ENCODE measurements at places on chromosomes 4 and X.

DNA sequence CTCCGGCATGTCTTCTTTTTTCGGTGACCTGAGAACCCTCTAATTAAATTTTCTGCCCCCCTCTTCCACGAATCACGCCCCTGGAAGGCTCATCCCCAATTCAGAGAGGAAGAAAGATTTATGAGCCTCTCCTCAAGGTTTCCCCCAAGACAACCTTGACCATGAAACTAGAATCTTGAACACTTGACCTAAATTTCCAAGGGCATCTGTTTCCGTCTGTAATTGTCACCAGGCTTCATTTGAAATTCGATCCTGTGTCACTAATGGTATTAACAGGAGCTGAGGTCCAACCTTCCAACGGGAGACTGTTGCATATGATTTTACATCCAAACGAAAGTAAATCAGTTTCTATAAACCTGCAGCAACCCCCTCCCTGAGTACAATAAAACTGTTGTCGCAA lies 139.9 kb upstream of the ZIC3 start:
- DNase-seq = no peak

DNA sequence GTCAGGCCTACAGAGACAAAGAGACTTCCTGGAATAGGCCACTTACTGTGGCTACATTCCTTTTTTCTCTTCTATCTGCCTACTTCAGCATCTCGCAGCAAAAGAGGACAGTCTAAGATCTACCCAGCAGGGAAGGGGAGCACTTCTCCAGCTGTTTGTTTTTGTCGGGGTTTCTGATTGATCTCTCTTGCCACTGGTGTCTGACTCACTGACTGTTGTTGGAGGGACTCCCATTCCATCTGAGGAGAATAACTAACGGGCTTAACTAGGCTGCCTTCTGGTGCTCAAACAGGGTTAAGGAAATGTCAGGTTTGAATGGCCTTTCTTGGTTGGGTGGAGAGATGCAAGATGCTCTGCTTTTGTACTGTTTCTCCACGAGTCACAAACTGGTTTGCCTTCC lies 100.2 kb upstream of the TMEM164 start:
- DNase-seq = no peak

GRCh38 chr4:95603393-95603792 lies 54.6 kb upstream of the UNC5C start:
- DNase-seq = no peak

DNA sequence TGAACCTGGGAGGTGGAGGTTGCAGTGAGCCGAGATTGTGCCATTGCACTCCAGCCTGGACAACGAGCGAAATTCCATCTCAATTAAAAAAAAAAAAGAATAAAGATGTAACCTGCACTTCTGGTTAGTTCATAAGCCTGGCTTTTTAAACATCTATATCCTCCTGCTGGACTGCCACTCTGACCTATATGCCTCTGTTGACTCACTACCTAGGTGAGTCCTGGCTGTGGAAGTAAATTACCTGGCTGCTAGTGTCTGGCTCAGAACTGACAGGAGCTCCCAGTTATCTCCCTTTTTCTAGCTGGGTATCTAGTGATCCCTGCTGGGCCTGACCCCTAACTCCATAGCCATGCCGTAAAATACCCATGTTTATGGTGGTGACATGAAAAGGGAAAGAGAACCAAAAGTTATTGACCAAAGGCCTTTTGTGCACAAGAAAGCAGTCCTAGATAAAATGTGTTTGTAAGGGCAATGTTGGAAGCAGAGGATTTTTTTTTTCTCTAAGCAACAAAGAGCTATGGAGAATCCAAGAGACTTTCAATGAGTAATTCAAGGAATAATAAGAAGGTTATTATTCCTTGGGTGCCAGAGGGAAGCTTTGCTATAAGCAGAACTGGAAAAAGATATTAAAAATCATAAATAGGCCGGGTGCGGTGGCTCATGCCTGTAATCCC lies 10.4 kb upstream of the G3BP2 start:
- DNase-seq = no peak

DNA sequence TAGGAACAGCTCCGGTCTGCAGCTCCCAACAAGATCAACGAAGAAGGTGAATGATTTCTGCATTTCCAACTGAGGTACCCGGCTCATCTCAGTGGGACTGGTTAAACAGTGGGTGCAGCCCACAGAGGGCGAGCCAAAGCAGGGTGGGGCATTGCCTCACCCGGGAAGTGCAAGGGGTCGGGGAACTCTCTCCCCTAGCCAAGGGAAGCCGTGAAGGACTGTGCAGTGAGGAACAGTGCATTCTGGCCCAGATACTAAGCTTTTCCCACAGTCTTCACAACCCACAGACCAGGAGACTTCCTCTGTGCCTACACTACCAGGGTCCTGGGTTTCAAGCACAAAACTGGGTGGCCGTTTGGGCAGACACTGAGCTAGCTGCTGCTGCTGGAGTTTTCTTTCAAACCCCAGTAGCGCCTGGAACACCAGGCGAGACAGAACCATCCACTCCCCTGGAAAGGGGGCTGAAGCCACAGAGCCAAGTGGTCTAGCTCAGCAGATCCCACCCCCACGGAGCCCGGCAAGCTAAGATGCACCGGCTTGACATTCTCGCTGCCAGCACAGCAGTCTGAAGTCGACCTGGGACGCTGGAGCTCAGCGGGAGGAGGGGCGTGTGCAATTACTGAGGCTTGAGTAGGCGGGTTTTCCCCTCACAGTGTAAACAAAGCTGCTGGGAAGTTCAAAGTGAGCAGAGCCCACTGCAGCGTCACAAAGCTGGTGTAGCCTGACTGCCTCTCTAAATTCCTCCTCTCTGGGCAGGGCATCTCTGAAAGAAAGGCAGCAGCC lies 84.6 kb downstream of the THOC2 start:
- peak; percentile 22 for DNase-seq

DNA sequence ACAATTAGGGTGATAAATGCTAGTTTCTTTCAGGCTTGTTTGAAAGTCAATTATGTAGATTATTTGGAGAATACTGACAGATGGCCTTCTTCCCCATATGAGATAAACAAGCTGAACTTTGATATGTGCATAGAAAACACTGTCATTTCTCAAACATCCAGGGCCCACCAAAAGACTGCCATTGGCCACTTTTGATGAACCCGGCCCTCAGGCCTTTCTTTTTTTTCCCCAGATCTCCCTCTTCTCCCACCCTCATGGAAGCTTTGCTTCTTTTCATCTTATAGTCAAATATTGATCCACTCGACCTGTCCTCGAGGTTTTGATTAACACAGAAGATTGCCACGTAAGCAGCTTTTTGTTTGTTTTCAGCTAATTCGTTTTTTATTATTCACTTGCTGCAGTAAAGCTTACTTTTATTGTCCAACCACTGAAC lies 377.4 kb downstream of the SMARCA1 start:
- no peak for DNase-seq

DNA sequence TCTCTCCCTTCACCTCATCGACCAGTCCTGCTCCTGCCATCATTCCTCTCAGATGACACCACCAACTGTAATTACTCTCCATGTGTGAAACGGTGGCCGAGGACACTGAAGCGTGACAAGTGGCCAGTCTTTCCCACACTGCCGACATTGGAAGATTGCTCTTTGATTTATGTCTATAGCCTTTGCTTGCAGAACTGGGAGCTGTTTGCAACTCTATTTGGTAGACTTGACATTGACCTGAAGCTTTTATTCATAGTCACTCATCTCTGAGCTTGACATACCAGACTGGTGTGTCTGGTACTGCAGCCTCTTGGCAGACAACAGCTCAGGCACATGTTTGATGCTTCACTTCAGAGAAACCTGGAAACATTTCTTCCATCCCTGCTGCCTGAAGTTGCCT lies 121.8 kb upstream of the GALNT7 start:
- DNase-seq = no peak

GRCh38 chrX:25015486-25016360 lies at the start of gene ARX:
TSS of gene ARX (minus strand) at chrX:25015965. CDS start at chrX:25015737, 228 bp downstream.
- no peak for DNase-seq

GRCh38 chr4:142523111-142523510 lies 323.0 kb downstream of the INPP4B start:
- DNase-seq = no peak

DNA sequence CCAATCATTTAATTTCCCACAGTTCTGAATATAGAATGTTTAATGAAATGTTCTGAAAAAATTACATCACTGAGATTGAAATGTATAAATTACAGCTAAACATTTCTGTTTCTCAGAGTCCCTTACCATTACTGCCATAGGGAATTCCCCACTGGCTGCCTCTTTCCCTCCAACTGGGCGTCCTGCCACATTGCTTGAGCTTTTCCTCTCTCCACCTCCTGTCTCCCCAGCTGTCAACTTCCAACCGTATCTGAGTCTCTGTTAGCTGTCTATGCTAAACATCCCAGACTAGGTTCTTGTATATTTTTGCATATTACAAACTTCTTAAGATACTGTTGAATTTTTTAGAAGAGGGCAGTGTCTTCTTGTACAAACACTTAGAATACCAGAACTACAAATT lies 407.3 kb upstream of the SLIT2 start:
- no peak for DNase-seq

- no peak for DNase-seq
Measured at GRCh38 chr4:75908555-75908954, 6.3 kb upstream of the PPEF2 start.

DNA sequence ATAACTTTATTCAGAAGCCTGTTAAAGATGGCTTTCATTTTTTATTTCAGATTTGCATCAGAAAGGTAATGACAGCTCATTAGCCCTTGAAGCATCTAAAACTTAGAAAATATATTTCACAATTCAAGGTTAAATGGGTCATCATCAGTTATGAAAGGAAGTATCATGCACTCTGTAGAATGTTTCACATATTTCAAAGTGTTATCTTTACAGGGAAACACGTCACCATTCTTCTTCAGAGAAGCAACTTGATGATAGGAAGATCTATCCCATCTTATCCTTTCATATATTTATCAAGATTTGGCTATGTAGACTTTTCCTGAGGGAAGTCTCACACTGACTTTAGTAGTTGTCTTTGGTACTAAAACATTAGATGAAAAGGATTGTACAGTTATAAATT lies 277.8 kb downstream of the TENM3 start:
- no peak for DNase-seq

- no peak for DNase-seq
Measured at GRCh38 chrX:118347131-118347530, 1.2 kb downstream of the WDR44 start.

- no peak for DNase-seq
Measured at GRCh38 chr4:122083989-122084388, 68.1 kb upstream of the BLTP1 start.

DNA sequence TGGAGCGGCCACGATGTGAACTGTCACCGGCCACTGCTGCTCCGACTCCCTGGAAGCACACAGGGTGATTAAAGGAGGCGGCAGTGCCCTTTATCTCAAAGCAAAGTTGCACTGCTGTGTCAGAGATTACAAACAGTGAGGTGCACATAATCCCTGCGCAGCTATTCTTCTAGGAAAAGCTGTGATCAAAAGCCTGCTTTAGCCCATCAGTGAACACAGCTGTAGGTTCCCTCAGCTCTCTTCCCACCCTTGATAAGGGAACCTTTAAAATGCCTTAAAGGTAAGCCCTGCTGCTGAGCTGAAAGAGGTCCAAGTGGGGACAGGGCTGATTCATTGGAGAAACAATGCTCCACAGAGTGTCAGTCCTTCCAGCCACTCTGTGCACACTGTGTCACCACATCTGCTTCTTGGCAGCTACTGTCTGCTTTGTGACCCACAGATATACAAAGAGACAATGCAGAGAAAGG lies 127.6 kb downstream of the EIF4E start:
- DNase-seq = no peak

GRCh38 chr4:93187892-93188291 lies 640.7 kb upstream of the ATOH1 start:
- no peak for DNase-seq

DNA sequence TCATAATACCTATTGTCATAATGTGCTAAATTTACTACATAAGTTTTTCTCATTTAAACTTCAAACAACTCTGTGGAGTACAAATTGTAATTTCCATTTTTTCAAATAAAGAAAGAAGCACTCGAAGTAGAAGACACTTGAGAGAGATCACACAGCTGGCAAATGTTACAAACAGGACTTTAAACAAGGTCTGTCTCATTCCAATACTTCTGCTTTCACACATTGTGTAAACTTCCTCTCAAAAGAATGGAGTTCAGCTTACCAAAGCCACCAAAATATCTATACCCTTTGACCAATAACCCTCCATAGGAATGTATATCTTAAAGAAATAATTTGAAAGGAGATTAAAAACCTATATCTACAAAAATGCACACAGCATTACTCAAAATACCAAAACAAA lies 88.3 kb downstream of the OPHN1 start:
- no peak for DNase-seq

- DNase-seq = no peak
Measured at GRCh38 chr4:176052744-176053143, 12.9 kb upstream of the WDR17 start.

GRCh38 chrX:151543706-151544105 lies 19.8 kb upstream of the PASD1 start:
- DNase-seq = no peak

DNA sequence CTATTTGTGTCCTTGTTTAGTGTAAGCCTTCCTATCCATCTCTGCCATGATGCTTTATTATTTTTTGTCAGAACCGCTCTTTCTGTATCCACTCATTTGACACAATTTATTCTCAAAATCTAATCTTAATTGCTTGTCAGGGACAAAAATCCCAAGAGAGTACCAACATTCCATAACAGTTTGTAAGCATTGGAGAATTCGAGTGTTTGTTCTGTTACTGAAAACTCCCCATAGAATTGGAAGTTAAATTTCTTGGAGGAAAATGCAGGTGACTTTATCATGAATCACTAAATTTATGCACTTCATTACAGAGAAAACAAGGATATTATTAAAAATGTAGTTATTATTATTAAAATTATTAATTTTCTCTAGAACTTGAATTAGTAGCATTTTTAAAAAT lies 1986.1 kb downstream of the ARAP2 start:
- no peak for DNase-seq

- DNase-seq = no peak
Measured at GRCh38 chrX:107971636-107972035, 10.5 kb downstream of the TEX13B start.

GRCh38 chr4:147768113-147768512 lies 36.2 kb downstream of the ARHGAP10 start:
- DNase-seq = peak; percentile 48

DNA sequence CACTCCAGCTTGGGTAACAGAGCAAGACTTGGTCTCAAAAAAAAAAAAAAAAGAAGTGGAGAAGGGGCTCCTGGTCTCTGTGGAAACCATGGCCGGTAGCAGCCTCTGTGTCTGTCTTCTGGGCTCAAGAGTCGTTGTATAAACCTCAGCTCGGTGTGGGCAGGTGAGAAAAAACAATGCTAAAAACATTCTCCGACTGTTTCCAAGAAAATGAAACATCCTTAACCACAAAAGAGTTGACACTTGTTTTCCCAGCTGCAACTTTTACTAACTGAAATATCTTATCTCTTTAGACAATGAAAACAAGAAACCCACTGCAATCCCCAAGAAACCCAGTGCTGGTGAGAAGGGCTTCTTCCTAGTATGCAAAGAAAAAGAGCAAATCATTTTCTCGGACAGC lies 26.2 kb downstream of the CD99 start:
- DNase-seq = no peak

- DNase-seq = no peak
Measured at GRCh38 chr4:14650127-14650526, 352.2 kb upstream of the CPEB2 start.
